Activated CD8-positive, alpha-beta T cell treated with anti-CD3 and anti-CD28 coated beads for 36 hours (primary cell): ENCODE measurements at places on chromosomes 3 and 15. TPM values are rescaled to one million over a fixed set of nuclear protein-coding genes. Genes with fewer than 3 reads are reported as not detected.

- no peak for DNase-seq
Observed at GRCh38 chr3:1468145-1468544, 375.3 kb downstream of the CNTN6 start.

DNA sequence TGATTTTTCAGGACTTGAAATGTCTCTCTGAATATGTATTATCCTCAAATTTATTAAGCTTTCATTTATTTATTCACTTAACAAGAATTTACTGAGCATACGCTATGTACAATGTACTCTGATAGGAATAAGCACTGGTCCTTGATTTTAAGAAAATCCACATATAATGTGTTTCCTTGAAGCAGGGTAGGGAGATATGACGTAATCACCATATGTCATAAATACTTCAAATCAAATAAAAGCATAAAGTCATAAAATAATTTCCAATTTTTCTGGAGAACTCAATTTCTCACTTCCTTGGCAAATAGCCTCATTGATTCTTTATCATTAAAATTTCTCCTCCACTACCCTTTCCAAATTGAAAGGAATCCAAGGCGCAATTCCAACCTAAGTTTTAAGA is 177.8 kb upstream of the GAP43 start:
- DNase-seq: no peak

DNA sequence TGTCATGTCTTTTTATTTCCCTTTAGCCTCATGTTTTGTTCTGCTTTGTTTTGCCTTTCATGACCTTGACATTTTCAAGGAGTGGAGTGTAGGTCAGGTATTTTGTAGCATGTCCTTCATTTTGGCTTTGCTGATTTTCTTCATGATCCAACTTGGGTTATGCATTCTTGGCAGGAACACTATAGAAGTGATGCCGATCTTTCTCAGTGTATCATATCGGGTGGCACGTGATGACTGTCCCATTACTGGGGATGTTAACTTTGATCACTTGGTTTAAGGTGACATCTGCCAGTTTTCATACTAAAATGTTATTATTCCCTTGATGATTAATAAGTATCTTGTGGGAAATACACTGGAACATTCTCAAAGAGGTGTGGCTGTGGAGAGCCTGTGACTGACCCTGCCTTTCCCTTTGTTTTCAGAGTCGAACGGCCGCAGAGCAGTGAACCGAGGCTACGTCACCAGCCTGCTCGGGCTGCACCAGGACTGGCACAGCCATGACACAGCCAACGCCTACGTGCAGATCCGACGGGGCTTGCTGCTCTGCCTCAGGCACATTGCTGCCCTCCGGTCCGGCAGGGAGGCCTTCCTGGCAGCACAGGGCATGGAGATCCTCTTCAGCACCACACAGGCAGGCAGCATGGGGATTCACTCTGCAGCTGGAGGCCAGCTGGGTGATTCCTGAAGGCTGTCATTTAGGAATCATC is 167.7 kb downstream of the AGBL1 start:
- DNase-seq: no peak

The NANOGP8 gene
- not detected for total RNA-seq

DNA sequence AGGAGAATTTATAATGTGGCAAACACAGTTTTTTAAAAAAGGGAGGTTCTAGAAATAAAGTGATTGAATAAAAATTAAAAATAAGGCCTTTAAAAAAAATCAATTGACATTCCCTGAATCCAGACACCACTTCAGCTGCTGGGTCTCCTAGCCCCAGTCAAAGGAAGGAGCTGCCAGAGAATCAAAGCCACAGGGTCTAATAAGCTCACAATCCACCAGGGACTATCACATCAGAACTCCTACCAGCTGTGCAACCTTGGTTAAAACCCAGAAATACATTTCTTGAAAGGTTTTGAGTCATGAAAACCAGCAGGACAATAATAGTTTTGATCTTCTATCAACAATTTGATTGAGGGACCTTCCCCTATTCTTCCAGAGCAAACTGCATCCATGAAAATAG is 134.5 kb downstream of the MECOM start:
- DNase-seq: no peak

The SEMA5B gene
- total RNA-seq: not detected

GRCh38 chr3:7793786-7794185 is 707.8 kb upstream of the LMCD1 start:
- no peak for DNase-seq

The IL16 gene
- total RNA-seq: 130 TPM
